ENCODE measurements at places on chromosomes 16 and 17.

GRCh38 chr16:70772493-70772892 is 28.5 kb downstream of the VAC14 start:
- DNase-seq, result no peak

- no peak for DNase-seq
Observed at GRCh38 chr16:11848842-11849241, 2.5 kb downstream of the RSL1D1 start.

DNA sequence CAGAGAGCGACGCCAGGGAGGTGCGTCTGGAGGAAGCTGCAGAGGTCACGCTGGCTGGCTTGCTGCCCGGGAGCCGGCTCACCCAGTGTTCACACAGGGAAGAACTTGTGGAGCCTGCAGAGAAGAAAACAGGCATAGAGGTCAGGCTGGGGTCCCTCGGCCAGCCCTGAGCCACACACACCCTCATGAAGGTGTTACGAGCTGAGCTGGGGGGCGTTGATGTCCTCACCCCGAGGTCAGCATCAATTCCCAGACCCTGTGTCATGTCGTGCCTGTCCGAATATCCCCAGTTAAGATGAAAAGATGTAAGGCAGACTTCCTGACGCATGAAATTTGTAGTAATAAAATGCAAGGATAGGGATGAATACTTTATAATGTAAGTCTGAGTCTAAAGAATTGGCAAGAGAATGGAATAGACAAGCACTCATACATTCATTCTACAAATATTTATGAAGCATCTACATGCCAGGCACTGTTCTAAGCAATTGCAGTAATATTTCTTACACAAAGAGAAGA is 77.1 kb downstream of the USP31 start:
- DNase-seq, result no peak

DNA sequence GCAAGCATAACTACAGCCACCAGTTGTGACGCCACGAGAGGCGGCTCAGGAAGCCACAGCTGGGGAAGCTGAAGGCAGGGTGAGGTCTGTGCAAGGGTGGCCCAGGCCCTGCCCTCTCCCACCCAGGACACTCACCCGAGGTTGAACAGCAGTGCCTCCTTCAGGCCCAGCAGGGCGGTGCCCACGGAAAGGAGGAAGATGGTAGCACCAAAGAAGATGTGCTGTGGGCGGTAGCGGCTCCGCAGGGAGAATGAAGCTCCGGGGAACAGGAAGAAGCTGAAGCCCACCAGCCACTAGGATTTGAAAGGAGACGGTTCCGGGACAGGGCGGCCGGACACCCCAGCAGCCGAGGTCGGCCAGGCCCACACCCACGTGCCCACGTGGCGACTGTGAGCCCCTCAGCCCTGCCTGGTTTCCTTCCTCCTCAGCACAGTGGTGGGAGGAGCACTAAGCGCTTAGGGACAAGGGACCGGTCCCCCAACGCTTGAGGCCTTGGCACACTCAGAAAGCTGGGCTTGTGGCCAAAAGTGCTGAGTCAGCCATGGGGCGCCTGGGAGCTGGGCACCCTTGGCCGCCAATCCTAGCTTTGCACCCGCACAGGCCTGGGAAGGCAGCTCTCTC is 11.0 kb downstream of the CYB561 start:
- DNase-seq, result no peak

- DNase-seq, result no peak
Observed at GRCh38 chr17:30824002-30824355, 513 bp downstream of the CRLF3 start.

- no peak for DNase-seq
Observed at GRCh38 chr17:78127888-78128550, 536 bp downstream of the TMC6 start.

- no peak for DNase-seq
Observed at GRCh38 chr16:2475413-2476344, 752 bp downstream of the TBC1D24 start.

- no peak for DNase-seq
Observed at GRCh38 chr17:29215717-29216116, 30.9 kb upstream of the CRYBA1 start.

DNA sequence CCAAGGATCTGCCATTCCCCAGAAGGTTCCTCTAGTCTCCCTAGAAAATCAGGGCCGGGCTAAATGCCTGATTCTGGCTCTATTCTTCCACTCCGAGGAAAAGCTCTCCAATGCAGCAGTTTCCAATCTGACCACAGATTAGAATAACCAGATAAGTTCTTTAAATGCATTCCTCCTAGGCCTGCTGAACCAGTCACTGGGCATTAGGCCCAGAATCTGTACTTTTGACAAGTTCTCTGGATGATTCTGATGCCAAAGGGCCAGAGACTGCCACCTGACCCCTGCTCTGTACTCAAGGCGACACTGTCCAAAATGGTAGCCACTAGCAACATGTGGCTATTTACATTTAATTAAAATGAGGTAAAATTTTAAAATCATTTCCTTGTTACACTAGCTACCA is 22.3 kb downstream of the MAP3K14 start:
- DNase-seq, result no peak

GRCh38 chr16:89596061-89596689 is 17.3 kb upstream of the DPEP1 start:
- no peak for DNase-seq

DNA sequence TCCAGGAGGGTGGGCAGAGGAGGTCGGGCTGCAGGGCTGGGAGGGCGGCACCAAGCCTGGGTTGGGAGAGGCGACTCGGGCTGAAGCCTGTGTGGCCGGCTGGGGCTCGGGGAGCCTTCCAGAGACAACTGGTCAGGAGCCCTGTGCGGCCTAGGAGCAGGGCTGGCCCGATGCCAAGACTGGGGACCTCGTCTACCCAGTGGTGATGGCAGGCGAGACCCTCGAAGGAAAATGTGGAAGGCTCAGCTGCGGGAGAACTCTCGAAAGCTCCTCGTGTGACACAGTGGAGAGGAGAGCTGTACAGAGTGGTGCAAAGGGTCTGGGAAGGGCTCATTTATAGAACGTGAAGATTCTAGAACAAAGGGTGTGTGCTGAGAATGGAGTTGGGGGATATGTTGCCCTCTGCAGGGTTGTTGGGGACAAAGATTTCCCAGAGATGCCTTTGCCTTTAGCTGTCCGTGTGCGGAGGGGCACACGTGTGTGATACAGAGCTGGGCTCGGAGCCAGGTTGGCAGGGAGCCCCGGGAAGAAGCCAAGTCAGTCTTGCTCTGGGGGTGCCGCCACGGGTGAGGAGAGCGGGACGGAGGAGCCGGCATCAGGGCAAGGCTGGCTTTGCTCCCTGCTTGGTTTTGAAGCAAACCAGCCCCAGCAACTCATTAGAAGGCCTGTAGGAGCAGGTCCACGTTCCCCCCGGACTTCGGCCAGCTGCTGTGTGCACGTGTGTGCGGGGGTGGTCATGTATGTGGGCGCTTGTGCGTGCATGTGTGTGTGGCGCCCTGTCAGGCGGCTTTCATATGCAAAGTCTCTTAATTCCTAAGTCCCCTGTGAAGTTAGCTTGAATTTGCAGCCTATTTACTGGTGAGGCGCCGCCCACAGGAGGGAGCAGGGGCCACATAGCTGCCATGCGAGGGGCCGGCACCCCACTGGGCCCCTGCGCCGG is 132.4 kb upstream of the CHMP6 start:
- peak; percentile 34 for DNase-seq

DNA sequence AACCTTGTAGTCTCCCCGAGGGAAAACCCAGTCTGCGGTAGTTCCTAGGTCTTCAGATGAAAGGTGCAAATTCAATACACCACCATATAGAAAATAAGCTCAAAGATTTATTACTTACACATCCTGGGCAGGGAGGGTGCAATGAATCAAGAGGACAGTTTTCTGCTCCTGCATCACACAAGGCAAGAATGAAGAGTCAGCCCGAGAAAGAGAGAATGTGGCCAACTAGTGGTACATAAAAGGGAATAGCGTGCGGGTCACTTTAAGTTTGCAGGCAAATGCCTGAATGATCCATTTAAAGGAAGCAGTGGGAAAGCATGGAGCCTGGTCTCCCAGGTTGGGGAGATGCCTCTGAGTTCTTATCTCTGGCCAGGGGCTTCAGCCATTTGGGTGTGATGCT is 403.4 kb downstream of the GRIN2A start:
- DNase-seq, result no peak

DNA sequence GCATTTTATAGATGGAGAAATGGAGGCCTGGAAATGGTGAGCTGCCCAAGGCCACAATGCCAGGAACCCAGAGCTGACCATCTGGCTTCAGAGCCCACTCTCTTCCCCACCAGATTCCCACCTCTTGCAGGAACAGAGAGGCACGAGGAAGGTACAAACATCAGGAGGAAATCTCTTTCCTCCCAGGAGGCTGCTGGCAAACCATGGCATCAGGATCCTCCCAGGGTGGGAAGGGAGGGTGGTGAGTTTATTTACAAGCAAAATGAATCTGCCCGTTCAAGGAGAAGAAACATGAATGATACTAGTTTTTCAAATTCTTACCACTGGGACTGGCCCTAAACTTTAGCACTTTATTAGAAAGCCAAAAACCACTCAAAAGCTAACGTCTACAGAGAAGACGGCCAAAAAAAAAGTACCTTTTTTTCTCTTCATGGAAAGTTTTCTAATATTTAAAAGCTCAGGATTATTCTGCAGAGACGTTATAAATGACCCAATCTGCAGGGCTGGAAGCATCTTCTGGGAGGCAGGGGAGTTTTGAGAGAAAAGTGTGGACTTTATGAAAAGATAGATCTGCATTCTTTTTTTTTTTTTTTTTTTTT is 79.1 kb downstream of the NXN start:
- DNase-seq, result no peak

DNA sequence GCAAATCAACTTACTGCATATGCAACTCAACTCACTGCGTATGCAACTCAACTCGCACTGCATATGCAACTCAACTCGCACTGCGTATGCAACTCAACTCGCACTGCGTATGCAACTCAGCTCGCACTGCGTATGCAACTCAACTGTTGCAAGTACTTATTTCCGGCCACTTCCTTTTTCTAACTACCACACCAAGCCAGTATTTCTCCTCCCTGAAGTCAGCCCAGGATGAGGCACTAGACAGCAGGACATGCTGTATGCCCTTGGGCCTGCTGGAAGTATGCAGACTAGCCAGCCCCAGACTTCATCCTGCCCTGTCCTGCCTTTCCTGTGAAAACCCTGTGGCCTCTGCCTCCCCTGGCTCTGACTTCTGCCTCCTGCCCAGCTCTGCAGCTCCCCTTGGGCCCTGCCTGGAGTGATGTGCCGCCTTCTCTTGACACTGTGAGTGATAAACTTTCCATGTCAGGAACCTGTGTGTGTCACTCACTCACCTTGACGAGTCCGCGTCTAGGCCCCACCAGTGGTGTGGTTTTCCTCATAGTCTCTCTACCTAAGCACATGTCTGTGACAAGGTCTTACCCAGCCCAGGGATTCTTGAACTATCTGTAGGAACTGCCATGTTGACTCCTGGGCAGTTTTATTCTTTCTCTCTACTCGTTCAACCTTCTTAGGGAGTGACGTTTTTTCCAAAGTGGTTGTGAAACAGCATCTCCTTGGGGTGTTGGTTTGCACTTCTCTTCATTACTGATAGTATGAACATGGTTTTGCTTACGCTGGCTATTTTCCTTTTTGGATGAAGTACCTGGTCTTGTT is 16.4 kb downstream of the ZNF778 start:
- no peak for DNase-seq

DNA sequence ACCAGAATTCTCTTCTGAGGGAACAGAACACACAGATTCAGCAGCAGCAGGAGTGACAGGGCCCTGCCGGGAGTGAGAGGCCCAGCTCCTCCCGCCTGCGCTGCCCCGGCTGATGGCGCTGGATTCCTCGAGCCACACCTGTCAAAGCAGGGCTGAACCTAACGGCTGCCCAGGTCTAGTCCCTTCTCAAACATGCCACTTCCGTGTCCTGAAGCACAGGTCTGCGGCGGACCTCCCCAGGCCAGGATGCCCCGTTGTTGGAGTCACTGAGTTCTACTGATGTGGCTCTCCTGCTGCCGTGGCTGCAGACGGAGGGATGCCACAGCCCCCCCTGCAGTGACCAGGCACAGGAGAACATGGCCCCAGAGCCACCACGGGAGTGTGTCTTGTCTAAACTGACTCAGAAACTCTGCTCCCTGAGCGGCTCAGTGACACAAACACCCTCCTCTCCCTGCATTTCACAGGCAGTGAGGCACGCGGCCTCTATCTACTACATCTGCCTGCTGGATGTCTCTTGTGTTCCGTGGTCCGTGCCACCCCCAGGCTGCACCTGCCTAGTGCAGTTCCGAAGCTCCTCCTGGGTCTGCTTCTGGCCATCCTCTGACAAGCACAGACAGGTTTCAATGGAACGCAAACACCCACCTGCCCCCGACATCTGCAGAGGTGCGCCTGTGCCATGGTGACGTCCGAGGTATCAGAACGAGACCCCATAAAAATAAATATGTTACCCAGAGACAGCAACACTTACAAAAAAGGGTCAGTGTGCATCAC is 44.7 kb upstream of the DNAH17 start:
- DNase-seq, result no peak

DNA sequence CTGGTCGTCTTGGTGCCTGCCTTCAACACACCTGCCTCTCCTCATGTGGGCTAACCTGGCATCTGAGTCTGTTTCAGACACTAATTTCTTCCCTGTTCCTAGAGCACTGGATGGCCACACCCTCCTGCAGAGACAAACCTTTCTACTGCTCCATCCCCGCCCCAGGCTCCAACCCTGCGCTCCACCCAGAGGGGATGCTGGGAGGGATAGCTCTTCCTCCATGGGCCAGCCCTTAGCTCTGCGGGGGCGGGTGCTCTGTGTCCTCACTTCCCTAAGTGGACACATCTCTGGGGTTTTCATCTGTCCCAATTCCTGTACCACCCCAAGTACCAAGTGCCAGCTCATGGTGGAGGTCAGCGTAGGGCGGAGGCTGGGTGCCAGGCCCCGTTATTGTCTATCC is 11.0 kb upstream of the CRISPLD2 start:
- no peak for DNase-seq

GRCh38 chr17:48261297-48261880 is 153.8 kb downstream of the SNX11 start:
- peak; percentile 58 for DNase-seq

- no peak for DNase-seq
Observed at GRCh38 chr16:48382131-48382530, 3.1 kb downstream of the SIAH1 start.

DNA sequence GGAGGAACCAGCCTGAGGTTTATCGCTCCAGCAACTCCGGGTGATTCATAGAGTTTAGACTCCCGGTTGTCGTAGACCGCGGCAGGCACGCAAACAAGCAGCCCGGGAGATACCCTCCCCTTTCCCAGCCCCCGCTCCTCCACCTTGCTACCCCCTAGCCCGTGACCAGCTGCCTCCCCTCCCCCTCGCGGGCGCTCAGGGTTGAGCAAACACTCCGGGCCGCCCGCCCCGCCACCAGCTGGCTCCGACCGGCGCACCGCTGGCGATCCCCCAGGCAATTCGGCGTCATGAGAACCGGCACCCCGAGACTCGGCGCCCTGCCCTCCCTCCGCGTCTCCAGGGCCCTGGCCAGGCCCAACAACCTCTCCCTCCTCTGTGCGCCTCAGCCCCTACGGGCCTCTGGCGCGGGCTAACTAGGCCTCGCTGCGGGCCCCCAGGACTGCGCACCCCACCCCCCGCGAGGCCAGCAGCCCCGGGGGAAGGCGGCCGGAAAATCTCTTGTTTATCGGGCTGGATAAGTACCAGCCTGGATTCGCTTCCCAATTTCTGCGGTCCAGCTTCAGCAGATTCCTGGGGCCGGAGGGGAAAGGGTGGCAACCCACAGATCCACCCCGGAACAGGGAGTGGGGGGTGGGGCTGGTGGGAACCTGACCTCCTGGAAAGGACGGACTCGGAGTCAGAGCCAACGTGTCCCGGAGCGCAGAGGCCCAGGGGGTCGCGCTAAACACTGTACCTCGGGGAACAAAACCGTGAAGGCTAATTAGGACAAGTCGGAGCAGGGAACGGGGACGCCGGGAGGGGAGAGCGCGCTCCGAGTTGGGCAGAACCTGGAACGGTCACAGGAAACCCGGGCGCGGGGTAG is 951 bp upstream of the GPRC5C start:
- DNase-seq, result peak; percentile 20
